Suprapubic skin (tissue), 4 donors: ENCODE measurements at places on chromosomes 5 and 9.
A peak's percentile ranks its signal among the peaks of the same experiment; 100 is the strongest.

DNA sequence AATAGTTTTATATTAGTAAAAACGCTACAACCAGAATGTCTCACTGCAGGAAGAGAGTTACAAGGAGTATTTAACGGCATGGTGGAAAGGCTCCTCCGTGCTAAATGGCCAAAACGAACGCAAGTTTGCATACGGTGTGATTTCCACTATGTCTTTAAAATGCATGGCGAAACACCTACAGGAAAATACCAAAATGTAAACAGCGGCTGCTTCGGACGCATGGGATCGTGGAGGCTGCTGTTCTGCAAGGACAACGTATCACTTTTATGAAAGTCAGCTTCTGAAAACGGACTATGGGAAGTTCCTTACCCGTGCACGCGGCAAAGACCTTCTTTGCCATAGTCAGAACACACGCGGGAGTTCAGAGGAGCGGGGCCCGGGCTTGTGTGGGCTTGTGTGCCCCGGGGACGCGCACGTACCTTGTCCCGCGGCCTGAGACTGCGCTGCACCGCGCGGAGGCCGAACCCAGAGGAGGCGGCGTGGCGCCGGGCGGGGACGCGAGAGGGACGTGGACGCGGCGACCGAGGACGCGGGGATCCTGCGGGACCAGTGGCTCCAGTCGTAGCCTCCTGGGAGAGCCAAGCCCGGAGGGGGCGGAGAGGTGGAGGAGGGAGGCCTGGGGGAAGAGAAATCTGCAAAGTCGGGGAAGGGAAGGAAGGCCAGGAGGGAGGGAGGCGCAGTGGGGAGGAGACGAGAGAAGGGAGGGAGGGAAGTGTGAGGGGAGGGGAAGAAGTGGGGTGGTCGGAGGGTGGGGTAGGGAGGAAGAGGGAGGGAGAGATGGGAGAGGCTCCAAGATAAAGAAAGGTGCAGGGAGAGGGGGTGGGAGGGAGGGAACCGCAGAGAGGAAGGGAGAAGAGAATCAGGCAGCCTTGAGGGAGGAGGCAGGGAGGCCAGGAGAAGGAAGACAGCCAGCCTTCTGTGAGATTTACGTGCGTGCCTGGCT is at the start of gene CMBL:
Gene CMBL, minus strand, starts transcription at position 697 of the 943 bp plus-strand sequence. CDS start 17,140 bp downstream, outside the sequence.
- peak; percentile 71 for DNase-seq

DNA sequence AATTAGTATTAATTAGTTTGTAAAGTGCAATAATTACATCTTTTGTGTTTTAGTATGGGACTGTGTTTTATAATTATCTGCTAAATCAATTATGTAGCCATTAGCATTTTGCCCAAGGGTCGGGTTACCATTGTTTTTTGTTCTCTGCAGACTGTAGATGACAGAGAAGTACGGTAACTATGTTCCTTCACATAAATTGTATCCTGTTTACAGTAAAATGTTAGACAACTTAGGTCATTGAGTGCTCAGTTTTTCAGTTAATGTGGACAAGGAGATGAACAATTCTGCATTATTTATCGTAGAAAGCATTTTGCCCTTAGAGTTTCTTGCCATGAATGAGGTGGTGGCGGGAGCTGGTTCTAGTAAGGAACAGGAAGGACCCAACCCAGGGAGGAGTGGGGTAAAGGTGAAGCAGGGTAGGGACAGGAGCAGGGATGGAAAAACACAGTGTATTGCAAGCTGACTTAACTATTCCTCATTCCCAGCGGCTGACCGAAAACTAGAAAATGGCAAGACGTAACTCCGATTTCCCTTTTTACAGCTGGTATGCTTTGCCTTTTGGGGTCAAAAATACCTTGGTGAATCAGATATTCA is 243.7 kb upstream of the SLC24A2 start:
- no peak for DNase-seq

DNA sequence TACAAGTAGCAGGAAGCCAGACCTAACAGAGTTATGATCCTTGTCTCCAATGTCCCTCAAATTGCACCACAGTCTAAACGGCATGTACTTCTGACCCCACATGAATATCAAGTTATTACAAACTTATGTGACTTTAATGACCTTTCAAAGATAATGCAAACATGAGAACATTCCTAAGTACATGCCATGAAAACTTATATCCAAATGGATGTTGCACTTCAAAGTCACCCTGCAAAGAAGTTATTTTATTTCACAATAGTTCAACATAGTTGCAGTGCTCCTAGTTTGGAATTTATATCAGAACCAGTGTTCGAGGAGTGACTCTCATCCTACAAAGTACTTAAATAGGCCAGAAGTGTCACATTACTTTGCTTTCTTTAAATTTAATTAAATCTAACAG is 41.2 kb upstream of the ITGA1 start:
- DNase-seq, result no peak

- DNase-seq, result no peak
These were observed 159.6 kb upstream of the STK32A start for GRCh38 chr5:147075187-147075586.

DNA sequence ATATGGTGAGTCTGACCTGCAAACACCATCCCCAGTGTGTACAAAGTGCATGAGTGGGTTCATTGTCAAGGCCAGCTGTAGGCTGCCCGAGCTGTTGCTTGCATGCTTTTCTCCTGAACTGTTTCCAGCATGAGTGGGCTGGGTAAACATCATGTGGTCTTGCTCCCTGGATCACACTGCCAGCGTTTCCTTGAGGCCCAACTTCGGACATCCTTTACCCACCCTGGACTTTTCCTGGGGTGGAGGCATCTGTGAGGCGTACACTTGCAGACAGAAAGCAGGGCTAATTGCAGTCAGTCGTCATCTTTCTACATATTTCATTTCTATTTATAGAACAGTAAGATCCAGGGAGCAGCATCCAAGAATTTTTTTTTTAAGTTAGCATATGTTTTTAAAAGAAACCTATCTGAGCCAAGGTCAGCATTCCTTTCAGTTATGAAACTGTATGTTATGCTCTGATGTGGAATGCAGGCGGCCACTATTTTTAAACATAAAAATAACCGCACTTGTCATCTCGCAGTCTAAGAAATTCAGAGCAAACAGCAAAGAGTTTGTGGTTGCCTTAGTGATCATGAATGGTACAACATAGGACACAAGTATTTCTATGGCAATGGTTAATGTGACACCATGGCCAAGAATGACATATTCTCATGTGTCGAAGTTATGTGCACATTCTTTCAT is 106.5 kb upstream of the DMRT1 start:
- no peak for DNase-seq

GRCh38 chr9:71683598-71684235 is 84.6 kb downstream of the CEMIP2 start:
- DNase-seq, result no peak

DNA sequence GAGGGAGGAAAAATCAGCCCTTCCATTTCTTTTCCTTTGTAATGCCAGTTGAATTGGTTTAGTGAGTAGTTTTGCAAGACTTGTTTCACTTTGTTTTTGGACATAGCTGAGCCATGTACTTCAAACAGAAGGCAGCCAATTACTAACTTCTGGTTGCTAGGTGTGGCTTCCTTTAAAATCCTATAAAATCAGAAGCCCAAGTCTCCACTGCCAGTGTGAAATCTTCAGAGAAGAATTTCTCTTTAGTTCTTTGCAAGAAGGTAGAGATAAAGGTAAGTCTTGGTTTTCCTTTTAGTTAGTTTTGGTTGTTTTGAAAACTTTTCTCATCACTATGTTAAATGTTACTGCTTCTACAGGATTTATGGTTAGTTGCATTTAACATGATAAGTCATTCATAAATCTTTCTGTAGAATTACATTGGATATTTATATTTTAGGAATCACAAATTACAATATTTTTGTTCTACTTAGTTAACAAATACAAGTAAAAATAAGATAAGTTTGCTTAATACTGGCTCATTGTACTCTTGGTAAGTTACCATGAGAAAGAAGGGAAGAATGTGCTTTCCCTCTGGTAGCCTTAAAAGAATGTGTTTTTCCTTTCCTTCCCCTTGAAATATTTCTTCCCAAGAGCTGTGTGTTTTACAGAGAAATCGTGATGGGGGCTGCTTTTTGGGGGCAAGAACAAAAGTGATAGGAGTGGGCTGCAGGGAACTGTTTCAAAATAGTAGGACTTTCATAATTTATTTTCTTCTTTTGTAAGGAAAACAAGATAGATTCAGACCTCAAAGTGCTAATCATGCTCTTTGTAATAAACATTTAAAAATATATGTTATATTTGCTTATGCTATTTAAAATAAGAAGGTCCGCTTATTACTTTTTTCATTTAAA is at the start of gene ANXA1:
Gene ANXA1, plus strand, starts transcription at position 213 of the 890 bp plus-strand sequence. CDS start 6,671 bp downstream, outside the sequence.
- DNase-seq, result no peak
